Bronchial smooth muscle cell (primary cell): ENCODE measurements at places on chromosomes 5 and 9. TPM values are rescaled to one million over a fixed set of nuclear protein-coding genes. Genes with fewer than 3 reads are reported as not detected.

Gene ENTPD2
- total RNA-seq = under 0.01 TPM in 1 of 2 replicates, not detected in the other

Gene TERT
- not detected in 2 replicates for total RNA-seq

Gene HTR4
- total RNA-seq = not detected in 2 replicates

Gene MSMP
- not detected in 2 replicates for total RNA-seq

Gene MEIKIN
- total RNA-seq = not detected in 2 replicates

Gene SYK
- total RNA-seq = under 0.01 TPM in 1 of 2 replicates, not detected in the other

Gene ZCCHC9
- total RNA-seq = 20.9 and 32.0 TPM in 2 replicates

Gene NUDT2
- total RNA-seq = 51.0 and 55.0 TPM in 2 replicates

Gene HSDL2
- total RNA-seq = 42.2 and 54.9 TPM in 2 replicates

Gene PCDHGA11
- 7.0 and 12.0 TPM in 2 replicates for total RNA-seq

Gene BHMT2
- 4.4 and 4.6 TPM in 2 replicates for total RNA-seq

Gene PIP5KL1
- total RNA-seq = 3.5 and 4.3 TPM in 2 replicates
